H9 (cell line): ENCODE measurements at places on chromosomes 5 and 9. TPM values are rescaled to one million over a fixed set of nuclear protein-coding genes. Genes with fewer than 3 reads are reported as not detected.

DNA sequence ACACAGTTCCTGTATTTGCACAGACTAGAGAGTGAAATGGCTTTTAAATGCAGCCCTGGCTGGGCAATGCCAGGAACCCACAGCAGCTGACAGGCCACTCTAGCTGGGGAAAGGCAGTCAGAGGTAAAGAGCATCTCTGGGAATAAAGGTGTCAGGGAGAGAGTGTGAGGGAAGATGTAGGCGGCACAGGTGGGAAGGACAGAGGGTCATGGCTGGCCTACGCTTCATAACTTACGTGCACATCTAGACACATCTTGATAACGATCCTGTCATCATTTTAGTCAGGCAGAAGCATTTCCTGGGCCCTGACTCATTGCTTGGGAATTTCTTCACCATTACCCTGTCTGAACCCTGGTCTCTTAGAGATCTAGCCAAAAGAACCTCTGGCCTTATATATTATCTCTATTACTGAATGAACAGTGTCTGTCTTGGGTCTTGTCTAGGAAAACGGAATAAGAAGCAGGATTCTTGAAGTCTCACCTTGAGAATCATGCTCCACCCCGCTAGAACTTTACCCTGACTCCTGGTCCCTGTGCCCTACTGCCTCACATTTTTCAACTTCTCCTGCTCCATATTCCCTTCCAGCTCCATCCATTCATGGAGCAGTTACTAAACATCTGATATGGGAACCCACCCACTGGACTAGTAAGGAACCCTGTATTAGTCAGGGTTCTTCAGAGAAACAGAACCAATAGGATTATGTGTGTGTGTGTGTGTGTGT lies 106.4 kb upstream of the ELL2 start:
- H3K4me3 ChIP-seq, result no peak overlapping the region
- no peaks in the 10 kb centered on the region for H3K27me3 ChIP-seq
- no peak for DNase-seq
- H3K36me3 ChIP-seq, result no peaks in the 10 kb centered on the region
- no peaks in the 10 kb centered on the region for H3K4me1 ChIP-seq

DNA sequence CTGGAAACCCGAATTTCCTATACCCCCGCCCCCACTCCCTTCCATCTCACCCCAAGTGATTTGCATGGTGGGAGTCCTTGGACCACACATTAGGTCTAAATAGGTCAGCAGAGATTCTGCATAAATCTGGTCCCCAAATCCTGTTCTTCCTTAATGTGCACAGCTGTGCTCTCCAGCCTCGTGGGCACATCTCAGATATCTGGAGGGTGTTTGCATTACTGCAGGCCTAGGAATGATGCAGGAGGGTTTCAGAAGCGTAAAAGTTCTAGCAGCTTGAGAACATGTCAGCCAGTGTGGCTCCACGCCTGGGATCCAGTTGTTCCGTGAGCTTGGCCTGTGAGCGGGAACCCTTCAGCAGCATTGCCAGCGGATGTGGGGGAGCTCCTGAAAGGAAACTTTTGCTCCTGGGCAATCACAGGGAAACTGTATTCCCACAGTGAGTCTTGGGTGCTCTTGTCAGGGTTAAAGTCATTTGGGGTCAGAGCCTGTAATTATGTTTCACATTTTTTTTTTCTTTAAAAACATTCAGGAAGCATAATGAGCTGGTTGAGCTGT lies 12.9 kb downstream of the ARHGAP26 start:
- H3K36me3 ChIP-seq, result no peaks in the 10 kb centered on the region; the same call in 1 of the 2 replicates
- H3K4me3 ChIP-seq, result no peak overlapping the region
- DNase-seq, result no peak
- H3K27me3 ChIP-seq, result no peaks in the 10 kb centered on the region

GRCh38 chr5:78983601-78984438 lies 1.3 kb downstream of the ARSB start:
- no peaks in the 10 kb centered on the region for H3K36me3 ChIP-seq
- DNase-seq, result peak; percentile 35
- peaks cover 11% of the 10 kb centered on the region for H3K4me1 ChIP-seq

GRCh38 chr9:78371981-78372380 lies 75.1 kb downstream of the PSAT1 start:
- no peak overlapping the region for H3K4me3 ChIP-seq
- peaks cover 5% of the 10 kb centered on the region; the same call in 1 of the 2 replicates for H3K4me1 ChIP-seq
- H3K27ac ChIP-seq, result no peak overlapping the region
- no peaks in the 10 kb centered on the region for H3K27me3 ChIP-seq

DNA sequence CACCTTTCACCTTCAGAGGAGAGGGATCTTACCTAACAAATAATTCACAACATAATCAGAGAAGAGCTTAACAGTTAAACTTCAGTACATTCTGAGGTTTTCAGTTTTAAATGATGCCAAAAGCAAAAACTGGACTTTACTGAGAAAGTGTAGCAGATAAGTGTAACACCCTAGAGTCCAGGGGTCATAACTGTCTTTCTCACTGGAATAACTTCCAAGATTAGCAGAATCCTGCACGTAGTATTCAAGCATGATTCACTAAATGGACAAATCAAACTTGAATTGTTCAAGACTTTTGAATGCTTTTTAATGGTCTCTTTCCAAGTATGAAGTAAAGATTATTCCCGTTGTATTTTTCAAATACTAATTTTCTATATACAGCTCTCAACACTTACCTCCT lies 180.1 kb upstream of the NREP start:
- H3K36me3 ChIP-seq, result no peaks in the 10 kb centered on the region
- DNase-seq, result no peak
- no peak overlapping the region for H3K4me3 ChIP-seq
- 0 out of 2 replicates have a peak, but pooled peaks cover 2% of the 10 kb centered on the region for H3K4me1 ChIP-seq

GRCh38 chr5:81782811-81783210 lies 31.9 kb upstream of the SSBP2 start:
- no peak overlapping the region for H3K4me3 ChIP-seq
- no peak for DNase-seq
- H3K36me3 ChIP-seq, result no peaks in the 10 kb centered on the region; the same call in 1 of the 3 replicates
- no peak overlapping the region for H3K27ac ChIP-seq
- peaks cover 4% of the 10 kb centered on the region; the same call in 1 of the 2 replicates for H3K4me1 ChIP-seq
- no peaks in the 10 kb centered on the region for H3K27me3 ChIP-seq

DNA sequence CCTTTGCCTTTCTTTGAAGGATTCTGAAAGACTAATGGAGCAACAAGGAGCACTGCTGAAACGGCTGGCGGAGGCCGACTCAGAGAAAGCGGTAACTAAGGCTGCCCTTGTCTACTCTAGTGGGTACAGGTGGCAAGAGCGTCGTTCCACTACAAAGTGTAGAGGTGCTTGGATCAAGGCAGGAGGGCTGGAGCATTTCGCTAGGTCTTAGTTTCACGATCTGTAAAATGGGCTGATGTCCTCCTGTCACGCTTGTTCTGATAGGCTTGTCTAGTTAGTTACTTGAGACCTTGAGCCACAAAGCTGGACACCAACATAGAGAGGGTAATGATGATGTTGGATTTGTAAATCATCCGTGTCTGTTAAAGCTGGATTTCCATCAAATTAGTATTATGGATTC lies 23.0 kb upstream of the GLE1 start:
- no peaks in the 10 kb centered on the region for H3K4me1 ChIP-seq
- no peak for DNase-seq
- H3K4me3 ChIP-seq, result no peak overlapping the region
- H3K27me3 ChIP-seq, result no peaks in the 10 kb centered on the region
- peaks cover 5% of the 10 kb centered on the region; the same call in 2 of the 3 replicates for H3K36me3 ChIP-seq
- no peak overlapping the region for H3K27ac ChIP-seq

FABP6 gene
- total RNA-seq, result 5.2 and 6.2 TPM in 2 replicates

PAIP2 gene
- 121 and 129 TPM in 2 replicates for total RNA-seq

N4BP3 gene
- 32.1 and 32.4 TPM in 2 replicates for total RNA-seq

SHC3 gene
- 1.3 and 1.8 TPM in 2 replicates for total RNA-seq

TRIM32 gene
- total RNA-seq, result 12.9 and 15.5 TPM in 2 replicates

PRDM9 gene
- total RNA-seq, result not detected in 2 replicates
